ENCODE measurements at places on chromosomes 16 and 17. TPM values are rescaled to one million over a fixed set of nuclear protein-coding genes. Genes with fewer than 3 reads are reported as not detected.

Gene ESRP2
- total RNA-seq: 65.6 TPM

Gene TCAP
- 1.5 TPM for total RNA-seq

Gene KRT33A
- total RNA-seq: 0.24 TPM

GRCh38 chr16:83998091-83998490 lies 30.0 kb downstream of the NECAB2 start:
- H3K27ac ChIP-seq: no peak overlapping the region
- peaks cover 24% of the 10 kb centered on the region for H3K4me1 ChIP-seq
- no peak for DNase-seq
- no peak overlapping the region for H3K4me3 ChIP-seq
- no peaks in the 10 kb centered on the region for H3K27me3 ChIP-seq

- no peak overlapping the region for H3K27ac ChIP-seq
- H3K27me3 ChIP-seq: peaks cover 23% of the 10 kb centered on the region
- peaks cover 16% of the 10 kb centered on the region for H3K4me1 ChIP-seq
- no peak overlapping the region for H3K4me3 ChIP-seq
- H3K36me3 ChIP-seq: no peaks in the 10 kb centered on the region
Observed at GRCh38 chr16:52383119-52383518, 163.8 kb downstream of the TOX3 start.

DNA sequence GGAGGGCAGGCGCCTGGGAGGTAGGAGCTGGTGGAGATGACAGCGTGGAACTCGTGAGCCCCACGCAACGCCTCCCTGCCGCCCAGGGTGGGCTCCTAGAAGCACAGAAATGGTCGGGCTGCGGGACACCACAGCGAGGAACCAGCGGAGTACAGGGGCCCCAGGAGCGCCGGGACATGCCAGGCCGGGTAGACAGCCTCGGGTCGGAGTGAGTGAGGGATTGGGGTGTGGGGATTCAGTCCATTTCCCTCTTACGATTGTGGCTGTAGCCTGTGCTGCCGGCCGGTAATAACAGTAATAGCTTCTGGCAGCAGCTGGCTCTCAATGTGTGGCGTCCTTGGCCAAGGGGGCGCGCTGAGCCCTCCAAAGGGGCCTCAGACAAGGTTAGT lies 12.2 kb upstream of the CES3 start:
- no peak for DNase-seq
- H3K4me1 ChIP-seq: peaks cover 8% of the 10 kb centered on the region
- no peaks in the 10 kb centered on the region for H3K36me3 ChIP-seq
- H3K27ac ChIP-seq: no peak overlapping the region

Data from type B pancreatic cell (in vitro differentiated cells).